ENCODE measurements at places on chromosomes 6 and 20.

GRCh38 chr6:17219098-17219497 is 62.1 kb upstream of the RBM24 start:
- no peak for DNase-seq

- DNase-seq: peak; percentile 23
These were observed 80.4 kb upstream of the ZNF184 start for GRCh38 chr6:27553123-27553904.

GRCh38 chr6:8857160-8857559 is 421.8 kb upstream of the SLC35B3 start:
- no peak for DNase-seq

- no peak for DNase-seq
These were observed 174.0 kb upstream of the KCNK16 start for GRCh38 chr6:39496456-39496855.

DNA sequence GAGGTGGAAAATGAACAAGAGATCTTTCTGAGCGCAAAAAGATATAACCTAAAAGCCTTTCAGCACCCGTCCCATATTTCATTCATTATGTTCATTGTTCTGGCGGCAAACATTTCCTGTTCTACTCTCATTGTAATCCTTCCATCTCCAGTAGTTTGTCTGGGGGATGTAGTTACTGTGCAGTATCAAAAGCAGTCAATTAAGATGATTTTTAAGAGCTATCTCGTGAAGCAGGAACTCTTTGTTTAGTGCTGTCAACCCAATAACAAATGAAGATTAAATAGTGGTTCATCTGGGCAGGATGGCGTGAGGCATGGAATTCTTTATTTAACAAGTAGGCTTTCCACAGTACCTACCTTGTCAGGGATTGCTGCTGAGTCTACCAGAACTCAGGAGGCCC is 876.7 kb downstream of the HACE1 start:
- DNase-seq: no peak

DNA sequence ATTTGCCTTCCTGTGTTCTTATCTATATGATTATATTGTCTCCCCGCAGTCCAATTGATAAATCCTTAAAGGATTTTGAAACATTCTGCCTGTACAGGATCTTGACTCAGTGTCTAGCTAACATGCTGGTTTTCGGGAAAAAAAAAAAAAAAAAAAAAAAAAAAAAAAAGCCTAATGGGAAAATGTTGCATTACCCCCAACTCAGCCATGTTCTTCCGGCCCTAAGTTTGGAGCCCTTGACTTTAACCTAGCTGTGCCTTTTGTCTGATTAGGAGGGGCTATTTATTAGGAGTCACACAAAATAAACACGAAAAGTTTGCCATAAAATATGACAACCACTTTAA is 244.4 kb upstream of the TCF21 start:
- no peak for DNase-seq

GRCh38 chr6:77740380-77740779 is 87.5 kb downstream of the MEI4 start:
- DNase-seq: peak; percentile 2

GRCh38 chr20:24829649-24830370 is 119.3 kb upstream of the CST7 start:
- no peak for DNase-seq

DNA sequence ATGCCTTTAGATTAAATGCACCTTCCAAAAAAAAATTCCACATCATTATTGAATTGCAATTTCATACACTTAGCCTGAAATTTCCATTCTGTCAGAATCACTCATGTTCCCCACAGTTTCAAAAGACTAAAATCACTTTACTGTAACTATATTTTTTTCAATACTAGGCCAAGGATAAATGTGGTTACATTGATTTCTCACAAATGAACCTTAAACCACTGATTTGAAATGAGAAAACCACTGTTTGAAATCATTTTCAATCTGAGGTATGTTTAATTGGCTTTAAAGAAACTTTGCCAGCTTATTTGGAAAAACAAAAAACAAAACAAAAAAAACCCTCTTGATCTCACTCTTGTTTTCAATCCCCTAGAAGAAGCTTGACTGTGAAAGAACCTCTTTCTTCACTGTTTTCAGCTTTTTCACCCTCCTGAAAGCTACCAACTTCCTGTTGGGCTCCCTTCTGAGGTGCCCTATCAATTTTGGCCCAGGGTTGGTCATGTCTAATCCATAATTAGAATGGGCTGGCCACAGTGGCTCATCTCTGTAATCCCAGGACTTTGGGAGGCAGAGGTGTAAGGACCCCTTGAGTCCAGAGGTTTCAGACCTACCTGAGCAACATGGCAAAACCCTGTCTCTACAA is 242.5 kb downstream of the ADGRG6 start:
- no peak for DNase-seq

DNA sequence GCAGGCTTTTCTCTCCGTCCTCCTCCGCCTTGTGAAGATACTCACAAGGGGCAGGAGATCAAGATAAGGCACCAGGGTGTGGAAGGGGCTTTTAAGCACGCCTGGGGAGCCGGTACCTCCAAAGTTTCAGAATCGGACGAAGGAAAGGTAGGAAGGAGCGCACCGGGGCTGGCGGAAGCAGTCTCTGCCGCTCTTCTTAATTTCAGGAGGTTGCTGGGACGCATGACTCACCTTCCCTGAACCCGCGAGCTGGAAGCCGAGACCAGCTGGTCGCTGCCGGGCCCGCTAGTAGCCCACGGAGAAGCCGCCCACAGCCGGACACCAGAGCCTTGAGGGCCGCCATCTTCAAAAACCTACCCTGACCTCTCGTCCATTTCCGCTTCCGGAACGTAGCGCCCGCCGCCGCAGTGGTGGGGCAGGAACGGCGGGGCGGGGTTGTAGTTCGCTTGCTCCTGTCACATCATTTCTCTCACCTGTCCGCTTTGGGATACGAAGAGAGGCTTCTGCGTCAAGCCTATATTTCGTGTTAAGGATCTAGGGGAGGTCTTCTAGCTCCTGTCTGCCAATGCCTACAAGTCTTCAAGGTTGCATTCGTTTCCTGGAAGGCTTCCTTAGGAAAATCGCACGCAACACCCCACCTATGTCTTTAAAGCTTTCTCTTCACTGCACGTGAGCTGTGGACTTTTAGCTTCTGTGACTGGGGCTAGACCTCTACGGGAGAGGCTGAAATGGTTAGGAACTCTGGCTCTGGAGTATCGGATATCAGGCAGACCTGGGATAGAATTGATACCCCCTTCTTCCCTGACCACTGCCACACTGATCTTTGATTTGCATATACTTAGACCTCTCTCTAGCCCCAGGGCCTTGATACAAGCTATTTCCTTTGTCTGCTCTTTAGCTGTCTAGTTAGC is at the start of gene MRPS18A:
Gene MRPS18A, minus strand, starts transcription at position 355 of the 911 bp plus-strand sequence. Its CDS starts 12 bp downstream, at position 343.
- DNase-seq: peak; percentile 64

DNA sequence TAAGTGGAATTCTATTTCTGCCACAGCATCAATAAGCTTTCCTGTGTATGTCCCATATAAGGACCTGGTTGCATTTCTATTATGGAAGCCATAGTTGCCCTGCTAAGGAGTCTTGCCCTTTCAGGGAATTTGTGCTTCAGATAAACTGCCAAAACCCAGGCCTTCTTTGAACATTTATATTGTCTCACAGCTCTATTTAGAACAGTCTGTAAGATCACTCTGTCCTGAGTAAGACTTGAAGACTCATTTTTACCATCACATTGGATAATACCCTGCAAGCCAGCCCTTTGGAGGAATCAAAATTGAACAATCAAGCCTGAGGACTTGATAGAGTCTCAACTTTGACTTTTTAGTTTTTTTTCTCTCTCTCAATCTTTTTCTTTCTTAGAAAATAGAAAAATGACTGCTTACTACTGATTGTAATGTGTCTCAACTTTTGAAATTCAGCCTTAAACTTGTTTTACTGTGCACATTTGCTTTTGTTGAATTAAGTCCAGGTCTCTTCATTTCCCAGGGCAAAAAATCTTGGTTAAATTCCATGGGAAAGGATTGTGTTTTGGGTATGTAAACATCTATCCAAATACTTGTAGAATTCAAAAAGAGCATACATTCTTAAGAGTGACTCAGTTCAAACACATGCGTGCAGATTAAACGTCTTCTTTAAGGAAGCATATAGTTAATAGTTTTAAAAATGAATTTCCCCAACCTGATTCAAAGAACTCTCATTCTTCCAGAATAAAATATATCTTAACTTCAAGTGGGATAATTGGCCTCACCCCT is 91.2 kb downstream of the PLCB1 start:
- peak; percentile 92 for DNase-seq

- DNase-seq: no peak
These were observed 72.8 kb upstream of the CNR1 start for GRCh38 chr6:88238901-88239300.

GRCh38 chr20:15865553-15865952 is 707.7 kb downstream of the KIF16B start:
- DNase-seq: no peak

DNA sequence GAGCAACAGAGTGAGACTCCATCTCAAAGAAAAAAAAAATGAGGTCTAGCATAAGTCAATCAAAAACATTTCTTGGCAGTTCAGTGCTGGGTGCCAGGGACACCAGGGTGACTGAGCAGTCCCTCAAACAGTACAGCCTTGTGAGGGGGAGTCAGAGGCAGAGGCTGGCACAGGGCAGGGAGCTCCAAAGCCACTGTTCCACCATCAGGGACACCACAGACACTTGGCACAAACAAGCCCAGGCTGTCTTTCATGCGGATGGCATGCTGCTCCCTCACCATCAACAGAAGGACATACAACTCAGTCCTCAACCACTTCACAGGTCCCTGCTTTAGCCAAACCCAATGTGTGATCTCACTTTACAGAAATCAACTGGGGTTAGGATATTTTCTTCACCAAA is 36.0 kb upstream of the GRM4 start:
- no peak for DNase-seq

DNA sequence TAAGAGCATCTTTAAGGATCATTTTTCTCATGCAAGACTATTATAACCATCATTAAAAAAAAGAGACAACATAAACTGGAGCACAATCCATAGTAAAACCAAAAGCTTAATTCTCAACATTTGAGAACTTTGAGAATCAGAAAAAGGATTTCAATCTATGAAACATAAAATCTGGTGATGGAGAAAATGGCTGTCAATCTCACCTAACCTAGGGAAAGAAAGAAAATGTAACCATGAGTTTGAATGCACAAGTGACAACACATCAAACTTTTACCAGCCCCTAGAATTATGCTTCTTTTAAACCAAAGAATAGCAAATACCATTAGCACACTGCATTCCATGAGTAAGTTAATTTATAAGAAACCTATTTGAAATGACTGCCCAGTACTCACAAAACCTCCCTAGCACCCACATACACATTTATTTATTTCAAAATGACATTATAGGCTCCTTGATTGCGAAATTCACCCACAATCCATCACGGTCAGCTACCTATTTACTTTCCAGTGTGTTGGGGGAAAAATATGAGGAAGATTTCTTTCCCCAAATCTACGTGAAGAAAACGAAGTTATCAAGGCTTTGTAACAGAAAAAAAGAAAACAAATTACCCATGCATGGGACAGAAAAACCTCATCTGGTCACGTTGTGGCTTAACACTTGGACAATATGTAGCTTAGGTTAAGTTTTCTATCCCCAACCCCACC is 828 bp downstream of the ASCC3 start:
- DNase-seq: peak; percentile 7

DNA sequence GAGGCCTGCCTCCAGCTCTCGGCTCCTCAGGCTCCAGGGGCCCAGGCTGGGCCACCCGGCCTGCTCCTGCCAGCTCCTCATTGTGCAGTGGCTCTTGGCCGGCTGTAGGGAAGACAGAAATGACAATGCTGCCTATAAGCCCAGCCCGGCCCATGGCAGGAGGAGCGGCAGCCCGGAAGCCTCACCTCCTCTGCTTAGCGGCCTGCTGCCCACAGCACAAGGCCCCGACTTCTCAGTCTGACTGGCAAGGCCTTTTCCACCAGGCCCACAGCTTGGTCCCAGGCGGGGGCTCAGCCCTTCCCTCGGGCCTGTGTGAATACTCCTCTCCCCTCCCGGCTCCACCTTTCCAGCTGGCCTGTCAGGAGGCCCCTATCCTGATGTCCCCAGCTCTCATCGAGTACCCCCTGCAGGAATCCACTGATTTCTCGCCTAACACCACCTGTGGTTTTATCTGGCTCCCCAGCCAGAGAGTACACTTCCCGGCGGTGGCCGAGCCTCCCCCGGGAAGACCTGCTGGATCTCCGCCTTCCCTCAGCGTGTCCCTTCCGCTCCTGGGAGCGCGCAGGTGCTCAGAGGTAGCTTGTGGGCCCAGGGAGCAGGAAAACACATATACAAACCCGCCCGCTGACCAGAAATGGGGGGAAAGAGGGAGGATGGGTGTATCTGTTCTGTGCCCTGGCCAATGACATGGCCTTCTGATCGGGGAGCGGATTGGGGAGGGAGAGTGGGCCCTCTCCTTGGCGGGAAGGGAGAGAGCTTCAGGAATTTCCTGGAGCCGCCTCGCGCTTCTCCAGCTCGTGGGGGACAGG is 963 bp downstream of the DDRGK1 start:
- peak; percentile 10 for DNase-seq

GRCh38 chr6:100258752-100259151 is 206.0 kb downstream of the SIM1 start:
- DNase-seq: no peak

- DNase-seq: no peak
These were observed 61.6 kb downstream of the MTFR2 start for GRCh38 chr6:136188486-136188885.

GRCh38 chr20:39029364-39029763 is 67.2 kb downstream of the DHX35 start:
- DNase-seq: no peak

- peak; percentile 60 for DNase-seq
These were observed 17.6 kb downstream of the HDAC2 start for GRCh38 chr6:113953346-113953745.

GRCh38 chr6:106486236-106486635 is 125.7 kb downstream of the CRYBG1 start:
- no peak for DNase-seq

DNA sequence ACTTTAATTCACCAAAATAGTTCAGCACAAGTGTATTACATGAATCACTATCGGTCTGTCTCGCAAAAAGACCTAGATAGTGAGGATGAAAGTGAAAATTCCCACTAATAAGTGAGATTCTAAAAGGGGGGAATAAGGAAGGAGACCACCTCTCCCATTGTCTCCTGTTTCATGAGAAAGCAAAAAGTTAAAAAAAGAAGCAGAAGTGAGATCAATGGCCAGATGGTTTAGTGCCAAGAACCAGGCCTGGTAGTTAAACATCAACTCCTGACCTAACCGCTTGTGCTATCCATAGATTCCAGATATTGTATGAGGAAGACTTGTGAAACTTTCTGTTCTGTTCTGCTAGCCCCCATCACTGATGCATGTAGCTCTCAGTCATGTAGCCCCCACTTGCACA is 293.0 kb downstream of the RNGTT start:
- no peak for DNase-seq
